ENCODE measurements at places on chromosomes 3 and 15. TPM values are rescaled to one million over a fixed set of nuclear protein-coding genes. Genes with fewer than 3 reads are reported as not detected.

PDCD10 gene
- 63.3 TPM for total RNA-seq

ZNF620 gene
- total RNA-seq: 2.9 TPM

LSMEM2 gene
- not detected for total RNA-seq

AGTR1 gene
- not detected for total RNA-seq

COX5A gene
- total RNA-seq: 339 TPM

GP5 gene
- 0.15 TPM for total RNA-seq

IQCF5 gene
- total RNA-seq: not detected

TYRO3 gene
- 12.3 TPM for total RNA-seq

LRRC31 gene
- not detected for total RNA-seq

GRCh38 chr15:68317281-68318007 is 39.9 kb downstream of the FEM1B start:
- DNase-seq: no peak
- no peaks in the 10 kb centered on the region for H3K4me1 ChIP-seq
- H3K36me3 ChIP-seq: peaks cover 5% of the 10 kb centered on the region
- H3K27ac ChIP-seq: no peak overlapping the region

DNA sequence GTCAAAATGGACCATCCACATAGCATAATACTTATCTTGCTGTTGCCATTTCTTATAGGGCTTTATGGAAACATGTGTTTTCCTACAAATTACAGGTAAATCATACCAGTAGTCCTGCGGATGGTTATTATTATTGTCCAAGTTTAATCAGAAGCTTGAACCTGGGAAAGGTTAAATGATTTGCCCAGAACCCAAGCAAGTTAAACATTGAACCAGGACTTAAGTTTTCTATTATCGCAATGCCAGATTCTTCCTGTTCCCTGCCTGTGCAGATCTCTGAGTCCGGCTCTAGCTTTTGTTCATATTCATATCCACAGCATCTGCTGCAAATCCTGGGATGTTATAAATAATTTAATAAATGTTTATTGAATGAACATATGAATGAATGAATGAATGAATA is 12.5 kb downstream of the LPP start:
- no peak overlapping the region for H3K4me3 ChIP-seq
- H3K4me1 ChIP-seq: peaks cover 32% of the 10 kb centered on the region
- H3K27me3 ChIP-seq: no peaks in the 10 kb centered on the region
- H3K27ac ChIP-seq: no peak overlapping the region
- H3K36me3 ChIP-seq: peaks cover 6% of the 10 kb centered on the region

DNA sequence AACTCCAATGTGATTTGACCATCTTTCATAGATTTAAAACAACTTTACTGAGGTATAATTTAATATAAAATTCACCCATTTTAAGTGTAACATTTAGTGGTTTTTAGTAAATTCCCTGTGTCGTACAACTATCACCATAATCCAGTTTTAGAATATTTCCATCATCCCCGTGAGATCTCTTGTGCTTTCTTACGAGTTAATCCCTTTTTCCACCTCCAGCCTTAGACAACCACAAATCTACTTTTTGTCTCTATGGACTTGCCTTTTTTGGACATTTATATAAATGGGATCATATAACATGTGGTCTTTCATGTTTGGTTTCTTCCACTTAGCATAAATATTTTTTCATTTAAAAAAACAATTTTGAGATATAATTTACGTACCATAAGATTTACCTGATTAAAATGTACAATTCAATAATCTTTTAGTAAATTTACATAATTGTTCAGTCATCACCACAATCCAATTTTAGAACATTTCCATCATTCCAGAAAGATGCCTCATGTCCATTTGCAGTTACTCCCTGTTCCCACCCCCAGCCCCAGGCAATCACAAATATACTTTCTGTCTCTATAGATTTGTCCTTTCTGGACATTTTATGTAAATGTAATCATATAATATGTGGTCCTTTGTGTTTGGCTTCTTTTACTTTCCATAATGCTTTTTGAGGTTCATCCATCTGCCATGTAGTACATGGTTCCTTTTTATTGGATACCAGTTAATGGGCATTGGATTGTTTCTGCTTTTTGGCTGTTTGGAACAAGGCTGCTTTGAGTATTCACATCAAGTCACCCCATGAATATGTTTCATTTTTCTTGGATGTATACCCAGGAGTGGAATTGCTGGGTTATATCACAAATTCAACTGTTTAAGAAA is 3.1 kb downstream of the OXSR1 start:
- peaks cover 34% of the 10 kb centered on the region for H3K4me1 ChIP-seq
- peak overlapping the region; percentile 93 for H3K27ac ChIP-seq
- H3K4me3 ChIP-seq: peak overlapping the region; percentile 87
- peak; percentile 53 for DNase-seq

- DNase-seq: no peak
- no peak overlapping the region for H3K4me3 ChIP-seq
- H3K27ac ChIP-seq: no peak overlapping the region
- H3K36me3 ChIP-seq: no peaks in the 10 kb centered on the region
Observed at GRCh38 chr3:88307666-88308065, 157.9 kb downstream of the C3orf38 start.

DNA sequence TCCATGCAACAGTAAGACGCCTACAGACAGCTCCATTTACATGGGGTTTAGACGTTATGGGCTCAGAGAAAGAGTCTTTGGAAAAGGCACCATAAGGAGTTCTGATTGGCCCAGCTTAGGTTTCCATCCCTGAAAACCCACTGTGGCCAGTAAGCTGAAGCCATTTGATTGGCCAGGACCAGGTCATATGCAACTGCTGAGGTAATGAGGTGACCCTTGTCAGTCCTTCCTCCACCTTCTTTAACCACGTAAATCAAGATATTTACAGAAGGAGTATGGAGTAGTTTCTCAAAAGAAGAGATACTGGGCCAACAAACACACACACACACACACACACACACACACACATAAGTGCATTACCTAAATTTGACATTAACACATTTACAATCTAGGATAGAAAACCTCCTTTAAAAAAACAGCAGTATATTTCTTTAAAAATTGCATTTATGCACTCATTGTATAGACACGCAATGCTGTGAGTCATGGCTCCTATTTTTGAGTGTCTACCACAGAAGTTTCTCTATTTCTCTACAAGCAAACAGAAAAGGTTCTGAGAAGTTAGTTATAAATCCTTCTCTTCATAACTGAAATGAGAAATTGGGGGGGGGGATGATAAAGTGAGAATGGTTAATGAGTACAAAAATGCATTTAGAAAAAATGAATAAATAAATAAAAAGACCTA is 16.3 kb upstream of the MB21D2 start:
- H3K4me1 ChIP-seq: peaks cover 4% of the 10 kb centered on the region
- no peak overlapping the region for H3K4me3 ChIP-seq
- H3K27ac ChIP-seq: no peak overlapping the region
- H3K27me3 ChIP-seq: no peaks in the 10 kb centered on the region

DNA sequence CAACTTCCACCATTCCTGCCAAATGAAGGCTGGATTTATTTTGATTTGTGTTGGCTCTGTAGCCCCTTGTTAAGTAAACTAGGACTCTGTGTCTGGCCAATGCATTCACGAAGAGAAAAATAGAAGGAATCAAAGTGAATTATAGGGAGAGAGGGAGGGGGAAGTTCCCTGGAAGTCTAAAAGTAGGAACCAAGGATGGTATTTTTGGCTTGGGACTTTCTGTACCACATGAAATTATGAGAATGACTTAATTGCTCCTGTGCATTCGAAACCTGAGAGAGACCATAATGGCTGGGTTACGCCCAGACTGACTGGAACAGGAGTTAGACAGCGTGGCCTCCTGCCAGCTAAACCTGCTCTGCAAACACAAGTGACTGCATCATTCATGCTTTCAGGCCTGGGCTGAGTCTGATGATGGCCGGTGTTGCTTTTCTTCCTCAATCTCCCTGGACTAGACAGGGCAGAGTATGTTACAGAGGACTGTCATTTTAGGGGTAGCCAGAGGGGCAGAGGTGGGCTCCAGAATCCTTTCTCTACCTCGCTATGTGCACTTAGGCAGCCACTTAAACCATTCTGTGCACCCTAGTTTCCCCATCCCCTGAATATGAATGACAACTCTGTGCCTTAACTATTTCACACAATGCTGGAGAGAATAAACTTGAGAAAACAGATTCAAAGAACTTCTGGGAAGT is 58.9 kb downstream of the MYO1E start:
- H3K27ac ChIP-seq: peak overlapping the region; percentile 61
- H3K36me3 ChIP-seq: peaks cover 5% of the 10 kb centered on the region

GRCh38 chr15:74257105-74257504 is 21.0 kb downstream of the CCDC33 start:
- no peak for DNase-seq
- no peak overlapping the region for H3K27ac ChIP-seq
- no peaks in the 10 kb centered on the region for H3K36me3 ChIP-seq
- no peaks in the 10 kb centered on the region for H3K4me1 ChIP-seq

GRCh38 chr15:63200464-63201249 is 11.3 kb downstream of the RAB8B start:
- no peaks in the 10 kb centered on the region for H3K27me3 ChIP-seq
- H3K36me3 ChIP-seq: no peaks in the 10 kb centered on the region

GRCh38 chr3:23448998-23449537 is 245.9 kb downstream of the UBE2E2 start:
- no peak overlapping the region for H3K4me3 ChIP-seq
- H3K4me1 ChIP-seq: peaks cover 10% of the 10 kb centered on the region
- H3K36me3 ChIP-seq: no peaks in the 10 kb centered on the region
- no peak for DNase-seq
- no peaks in the 10 kb centered on the region for H3K27me3 ChIP-seq

DNA sequence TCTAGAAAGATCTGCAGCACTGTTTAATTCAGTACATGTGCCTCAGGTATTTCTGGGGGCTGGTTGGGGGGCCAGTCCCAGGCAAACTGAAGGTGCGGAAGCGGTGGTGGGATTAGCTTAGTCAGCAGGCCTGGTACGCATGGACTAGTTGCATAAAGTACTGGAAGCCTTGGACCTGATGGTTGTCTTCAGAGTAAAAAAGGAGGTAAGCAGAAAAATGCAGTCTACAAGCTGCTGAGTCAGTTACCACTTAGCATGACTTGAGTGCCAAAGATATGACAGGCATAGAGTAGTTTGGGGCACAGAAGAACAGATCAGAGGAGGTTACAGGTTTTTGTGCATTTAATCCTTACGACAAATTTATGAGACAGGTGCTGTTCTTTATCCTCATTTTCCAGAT is 19.9 kb upstream of the GOLGA8J start:
- DNase-seq: no peak
- H3K4me3 ChIP-seq: no peak overlapping the region
- H3K27me3 ChIP-seq: no peaks in the 10 kb centered on the region

- peak overlapping the region; percentile 93 for H3K27ac ChIP-seq
- peak overlapping the region; percentile 82 for H3K4me3 ChIP-seq
- peaks cover 19% of the 10 kb centered on the region for H3K4me1 ChIP-seq
- peak; percentile 34 for DNase-seq
- H3K36me3 ChIP-seq: peaks cover 25% of the 10 kb centered on the region
- no peaks in the 10 kb centered on the region for H3K27me3 ChIP-seq
Observed at GRCh38 chr3:136194409-136195257, 1.5 kb downstream of the MSL2 start.

DNA sequence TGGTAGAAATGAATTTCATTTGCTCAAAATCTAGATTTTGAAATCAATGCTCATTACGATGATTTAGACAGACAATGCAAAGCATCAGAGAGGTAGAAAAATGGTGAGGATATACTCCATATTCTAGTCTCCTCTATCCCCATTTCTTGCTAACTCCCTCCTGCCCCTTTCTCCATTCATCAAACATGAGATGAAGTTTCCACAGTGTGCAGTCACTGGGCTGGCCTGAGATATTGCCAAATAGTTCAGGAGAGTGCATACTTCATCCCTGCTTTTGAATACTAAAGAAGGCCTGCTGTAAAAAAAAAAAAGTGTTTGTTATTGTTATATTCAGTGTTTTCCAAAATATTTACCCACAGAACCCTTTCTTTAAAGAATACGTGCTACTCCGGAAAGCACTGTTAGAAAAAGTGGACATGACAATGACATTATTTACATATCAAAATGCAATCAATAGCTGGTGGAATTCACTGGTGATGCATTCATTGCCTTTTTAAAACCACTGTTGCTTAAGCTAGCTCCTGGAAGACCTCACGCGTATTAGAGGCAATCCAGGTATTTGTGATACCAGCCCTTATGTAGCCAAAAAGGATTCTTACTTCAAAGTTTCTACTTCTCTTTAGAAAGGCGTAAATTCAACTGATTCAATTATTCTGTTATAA is 247.6 kb upstream of the SOX2 start:
- no peak overlapping the region for H3K27ac ChIP-seq
- no peaks in the 10 kb centered on the region for H3K27me3 ChIP-seq
- no peaks in the 10 kb centered on the region for H3K4me1 ChIP-seq

DNA sequence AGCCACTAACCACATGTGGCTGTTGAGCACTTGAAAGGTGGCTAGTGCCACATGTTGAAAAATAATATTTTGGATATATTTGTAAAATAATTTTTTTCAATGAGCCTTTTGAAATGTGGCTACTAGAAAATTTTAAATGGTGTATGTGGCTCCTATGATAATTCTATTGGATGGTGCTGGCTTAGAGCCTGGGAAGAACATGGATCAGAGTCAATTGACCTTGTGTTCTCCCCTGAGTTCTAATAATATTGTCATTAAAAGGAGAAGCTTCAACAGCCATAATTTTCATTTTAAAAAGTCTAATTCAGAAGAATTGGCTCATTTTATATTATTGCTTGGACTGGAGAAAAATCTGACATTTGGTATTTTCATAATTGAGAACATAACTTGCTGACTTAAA is 167.3 kb downstream of the LPP start:
- H3K4me3 ChIP-seq: no peak overlapping the region
- no peak overlapping the region for H3K27ac ChIP-seq
- H3K4me1 ChIP-seq: peaks cover 11% of the 10 kb centered on the region
- H3K36me3 ChIP-seq: peaks cover 3% of the 10 kb centered on the region
- no peak for DNase-seq

GRCh38 chr3:147518465-147518864 is 109.3 kb downstream of the ZIC1 start:
- no peaks in the 10 kb centered on the region for H3K36me3 ChIP-seq
- peaks cover 28% of the 10 kb centered on the region for H3K27me3 ChIP-seq
- DNase-seq: no peak
- no peak overlapping the region for H3K4me3 ChIP-seq

DNA sequence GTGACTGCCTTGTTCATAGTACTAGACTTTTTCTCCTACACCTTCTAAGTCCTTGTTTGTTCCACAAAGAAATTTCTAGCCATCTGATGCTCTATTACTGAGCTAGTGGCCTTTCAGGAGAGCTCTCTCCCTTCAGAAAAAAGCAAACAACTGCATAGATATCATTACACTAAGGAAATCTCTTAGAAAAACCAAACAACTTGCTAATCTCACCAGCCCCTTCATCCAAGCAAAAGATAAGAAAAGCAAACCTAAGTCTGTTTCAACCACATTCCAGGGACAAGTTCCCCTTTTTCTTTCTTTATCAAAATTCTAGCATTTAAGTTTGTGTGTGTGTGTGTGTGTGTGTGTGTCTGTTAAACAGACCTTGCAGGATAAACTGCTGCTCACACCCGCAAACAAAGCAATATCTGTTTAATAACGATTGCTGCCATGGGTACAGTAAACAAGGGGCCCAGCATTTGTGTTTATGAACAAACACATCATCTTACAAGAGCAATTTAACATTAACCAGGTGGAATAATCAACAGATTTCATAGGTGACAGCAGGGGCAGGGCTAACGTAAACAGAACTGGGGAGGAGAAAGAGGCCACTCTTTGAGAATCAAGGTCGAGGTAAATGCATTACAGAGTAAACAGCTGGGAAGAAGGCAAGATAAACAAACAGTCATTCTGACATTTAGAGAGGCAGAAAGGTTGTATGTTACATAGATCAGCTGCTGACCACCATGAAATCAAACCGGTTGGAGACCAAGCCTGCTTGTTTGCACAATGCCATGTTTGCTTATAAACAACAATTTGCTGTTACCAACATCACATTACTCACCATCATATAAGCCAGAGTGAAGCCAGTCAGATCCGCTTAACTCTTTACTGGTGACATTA is 375.1 kb downstream of the FOXP1 start:
- DNase-seq: peak; percentile 18
- H3K36me3 ChIP-seq: no peaks in the 10 kb centered on the region
- no peak overlapping the region for H3K4me3 ChIP-seq
- no peaks in the 10 kb centered on the region for H3K27me3 ChIP-seq
- H3K4me1 ChIP-seq: peaks cover 25% of the 10 kb centered on the region
- peak overlapping the region; percentile 72 for H3K27ac ChIP-seq

All from MCF 10A (cell line).